ENCODE measurements at places on chromosomes 2 and 18.

- DNase-seq, result no peak
Observed at GRCh38 chr2:2573658-2574293, 242.7 kb upstream of the MYT1L start.

GRCh38 chr2:60499651-60500265, 53.7 kb downstream of the BCL11A start:
- no peak for DNase-seq

DNA sequence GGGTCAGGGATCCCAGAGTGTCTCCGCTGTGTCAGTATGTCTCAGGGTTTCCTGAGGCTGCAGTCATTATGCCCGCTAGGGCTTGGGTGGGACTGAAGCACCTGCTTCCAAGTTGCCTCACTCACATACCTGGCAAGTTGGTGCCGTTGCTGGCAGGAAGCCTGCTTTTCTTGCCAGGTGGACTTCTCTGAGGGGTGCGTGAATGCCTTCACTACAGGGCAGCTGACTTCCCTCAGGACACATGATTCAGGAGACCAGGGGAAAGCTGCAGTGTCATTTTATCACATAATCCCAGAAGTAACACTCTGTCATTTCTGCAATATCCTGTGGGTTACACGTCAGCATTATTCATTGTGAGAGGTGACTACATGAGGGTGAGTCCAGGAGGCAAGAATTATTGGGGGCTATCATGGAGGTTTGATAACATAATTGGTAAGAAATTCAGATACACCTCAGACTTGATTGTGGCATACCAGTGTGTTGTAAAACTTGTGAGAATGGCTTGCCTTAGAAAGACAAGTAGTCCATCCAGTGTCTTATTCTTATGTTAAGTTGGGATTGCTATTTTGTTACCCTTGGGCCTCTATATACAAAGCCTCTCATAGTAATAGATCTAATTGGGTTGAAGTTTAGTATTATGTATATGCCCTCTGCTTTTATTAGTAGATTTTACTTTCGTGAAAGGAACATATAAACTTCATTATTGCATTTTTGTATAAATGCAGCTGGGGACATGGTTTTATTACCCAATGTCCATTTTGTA, 44.1 kb downstream of the NEDD4L start:
- DNase-seq, result no peak

GRCh38 chr18:53380063-53380639, 844.3 kb downstream of the MBD2 start:
- peak; percentile 9 for DNase-seq

GRCh38 chr2:11093467-11093866, 61.8 kb upstream of the SLC66A3 start:
- no peak for DNase-seq

- DNase-seq, result peak; percentile 61
Observed at GRCh38 chr2:217903859-217904613, 98.8 kb downstream of the TNS1 start.

DNA sequence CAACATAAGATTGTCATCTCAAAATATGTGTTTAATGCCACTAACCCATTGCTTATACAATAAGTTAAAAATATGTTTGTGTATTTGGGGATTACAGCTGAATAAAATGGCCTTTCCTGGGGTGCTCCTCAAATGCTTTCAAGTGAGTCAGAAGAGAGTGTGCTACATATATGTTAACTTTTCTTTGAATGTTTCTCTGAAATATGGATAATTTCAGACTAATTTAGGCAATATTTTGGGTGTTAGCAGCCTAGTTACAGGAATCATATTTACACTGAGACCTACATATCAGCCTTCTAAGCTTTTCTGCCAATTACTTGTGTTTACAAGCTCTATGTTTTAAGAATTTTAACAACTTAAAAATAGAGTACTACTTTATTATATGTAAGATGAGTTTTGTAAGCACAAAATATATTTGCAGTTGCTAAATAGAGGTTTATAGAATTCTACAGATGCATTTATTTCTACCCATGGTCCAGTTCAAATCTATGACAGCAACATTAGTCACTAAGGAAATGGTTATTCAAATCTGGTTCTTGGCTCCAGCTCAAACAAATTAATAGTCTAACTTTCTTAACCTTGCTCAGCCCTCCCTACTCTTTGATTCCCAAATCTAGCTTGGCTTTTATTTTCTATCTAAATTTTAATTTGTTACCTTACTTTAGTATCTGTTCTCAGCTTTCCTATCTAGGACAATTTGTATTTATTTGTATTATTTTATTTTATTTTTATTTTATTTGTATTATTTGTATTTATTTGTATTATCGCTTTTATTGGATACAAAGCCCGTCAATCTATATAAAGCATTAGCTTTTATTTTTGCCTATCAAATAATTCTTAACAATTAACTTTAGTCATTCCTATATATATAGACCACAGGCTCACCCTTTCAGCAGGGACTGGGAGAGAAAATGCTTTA, 48.9 kb downstream of the FSIP2 start:
- DNase-seq, result no peak

GRCh38 chr2:124024561-124025170, 421 bp upstream of the CNTNAP5 start:
- peak; percentile 27 for DNase-seq

DNA sequence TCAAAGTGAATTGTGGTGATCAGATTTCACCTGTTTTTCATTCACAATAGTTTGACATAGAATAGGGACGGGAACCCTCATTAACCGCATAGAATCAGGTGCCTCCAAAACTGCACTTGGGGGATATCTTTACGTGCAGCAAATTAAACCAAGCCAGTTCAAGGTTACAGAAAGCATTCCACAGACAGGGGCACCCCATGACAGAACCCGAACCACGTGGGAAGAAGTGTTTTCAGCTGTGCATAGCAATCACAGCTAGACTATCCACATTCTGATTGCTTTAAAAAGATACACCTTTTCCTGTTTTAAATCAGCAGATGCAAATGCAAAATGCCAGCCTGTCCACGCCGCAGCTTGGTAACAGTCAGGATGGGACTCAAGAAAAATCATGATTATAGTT, 205.8 kb downstream of the ANAPC1 start:
- no peak for DNase-seq

DNA sequence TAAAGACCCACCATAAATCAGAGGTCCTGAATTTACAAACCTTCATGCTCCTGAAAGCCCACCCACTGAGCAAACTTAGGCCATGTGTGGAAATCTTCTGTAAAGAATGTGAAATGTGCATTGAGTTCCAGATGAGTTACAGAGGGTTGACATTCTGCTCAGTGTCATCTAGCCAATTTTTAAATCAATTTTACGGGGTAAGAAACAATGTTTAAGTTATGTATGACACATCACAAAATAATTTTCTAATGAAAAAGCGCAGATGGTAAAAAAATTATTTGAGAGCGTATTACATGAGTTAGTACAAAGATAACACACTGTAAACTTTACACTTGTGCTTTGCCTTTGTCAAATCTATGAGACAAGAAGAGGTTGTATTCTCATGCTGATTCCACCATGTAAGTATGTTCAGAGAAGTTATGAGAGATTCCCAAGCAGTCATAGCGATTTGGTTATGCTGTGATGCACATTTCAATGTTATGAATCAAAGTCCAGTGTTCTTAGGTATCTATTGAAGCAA, 446.3 kb downstream of the ADCYAP1 start:
- no peak for DNase-seq

- peak; percentile 68 for DNase-seq
Observed at GRCh38 chr18:13726972-13727331, 479 bp downstream of the RNMT start.

GRCh38 chr2:85503168-85503850, 35.7 kb upstream of the MAT2A start:
- no peak for DNase-seq

- peak; percentile 12 for DNase-seq
Observed at GRCh38 chr2:157194097-157194688, 63.3 kb upstream of the GALNT5 start.

- DNase-seq, result no peak
Observed at GRCh38 chr2:146003337-146003736, 1483.4 kb upstream of the ZEB2 start.

DNA sequence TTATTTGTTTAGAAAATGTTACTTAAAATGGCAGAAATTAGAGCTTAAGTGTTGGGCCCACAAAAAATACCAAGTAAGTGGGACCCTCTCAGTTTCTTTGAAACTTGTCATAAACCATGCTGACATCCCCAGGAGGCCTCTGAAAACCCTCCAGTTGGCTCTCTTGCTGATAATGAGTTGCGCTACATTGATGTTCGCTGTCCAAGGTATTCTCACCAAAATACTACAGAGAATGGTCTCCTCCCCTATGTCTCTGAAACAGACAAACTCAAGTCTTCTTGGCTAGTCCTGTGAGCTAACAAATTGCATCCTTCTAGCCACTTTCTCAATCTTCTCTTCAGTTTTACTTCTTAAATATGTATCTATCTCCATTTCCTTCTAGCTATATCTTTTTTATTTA, 669.4 kb downstream of the IRS1 start:
- peak; percentile 11 for DNase-seq

DNA sequence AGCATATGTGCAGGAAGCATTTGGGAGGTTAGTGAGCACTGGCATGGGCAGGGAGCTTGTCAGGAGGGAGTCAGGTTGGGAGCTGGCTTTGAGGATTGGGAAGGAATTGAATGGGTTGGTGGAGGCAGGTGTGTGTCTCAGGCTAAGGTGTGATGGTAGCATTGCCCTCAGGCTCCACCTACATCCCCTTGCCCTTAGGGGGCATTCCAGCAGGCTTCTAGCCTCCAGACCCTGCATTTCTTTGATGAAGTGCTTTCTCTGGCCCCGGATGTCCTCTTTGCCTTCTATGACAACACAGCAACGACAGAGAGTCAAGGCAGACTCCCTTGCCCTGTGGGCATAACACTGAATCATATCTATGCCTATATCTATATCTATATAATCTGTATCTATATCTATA, 13.5 kb downstream of the RHBDD1 start:
- DNase-seq, result no peak
